Left kidney (tissue), 8 donors: ENCODE measurements at places on chromosomes 4 and X.

DNA sequence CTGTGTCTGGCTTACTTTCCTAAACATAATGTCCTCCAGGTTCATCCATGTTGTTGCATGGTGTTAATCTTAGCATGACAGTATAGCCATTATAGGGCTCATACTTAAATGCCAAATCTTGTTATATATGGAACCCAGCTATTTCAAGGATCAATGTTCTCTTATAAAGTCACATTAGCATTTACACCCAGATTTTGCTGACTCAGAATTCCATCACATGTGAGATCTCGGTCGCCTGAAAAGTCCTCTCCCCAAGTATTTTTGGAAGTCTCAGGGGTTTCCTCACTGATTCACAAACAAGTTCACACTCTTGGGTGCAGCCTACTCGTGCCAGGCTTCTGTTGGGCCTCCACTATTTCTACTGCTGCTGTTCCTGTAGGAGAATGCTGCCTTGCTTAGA, 19.9 kb upstream of the C4orf51 start:
- no peak for DNase-seq

GRCh38 chr4:22745234-22745633, 52.5 kb downstream of the GBA3 start:
- no peak for DNase-seq

GRCh38 chr4:7612311-7612897, 177.7 kb upstream of the PSAPL1 start:
- no peak for DNase-seq

DNA sequence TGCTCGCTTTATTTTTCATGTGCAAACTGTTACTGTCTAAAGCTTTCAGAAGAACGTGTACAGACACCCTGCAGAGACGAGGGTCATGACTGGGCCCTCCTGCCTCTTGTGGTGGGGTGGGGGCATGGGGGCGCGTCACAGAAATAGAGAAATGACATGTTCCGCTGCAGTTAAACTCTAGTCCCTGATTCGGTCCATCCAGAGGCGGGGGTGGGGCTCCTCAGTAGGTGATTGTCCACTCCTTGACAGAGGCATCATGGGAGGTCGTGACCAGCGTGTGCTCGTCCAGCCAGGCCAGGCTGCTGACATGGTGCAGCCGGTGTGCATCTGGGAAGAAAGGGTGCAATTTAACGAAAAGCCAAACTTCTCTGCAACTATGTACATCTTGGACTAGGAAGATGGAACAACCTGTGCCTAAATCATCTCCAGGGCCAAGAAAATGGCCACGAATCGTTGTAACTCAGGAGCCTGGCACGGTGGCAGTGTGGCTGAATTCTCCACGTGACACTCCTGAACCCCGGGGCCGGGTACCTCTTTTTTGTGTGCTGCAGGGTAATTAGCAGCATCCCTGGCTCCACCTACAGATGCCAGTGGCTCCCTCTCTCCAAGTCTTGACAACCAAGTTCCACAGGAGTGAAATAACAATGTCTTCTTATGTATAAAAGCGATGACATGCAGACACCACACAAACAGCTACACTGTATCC, 41.3 kb downstream of the WDR1 start:
- no peak for DNase-seq
